T-helper 17 cell (primary cell): ENCODE measurements at places on chromosomes 12 and 14. TPM values are rescaled to one million over a fixed set of nuclear protein-coding genes. Genes with fewer than 3 reads are reported as not detected.

DNA sequence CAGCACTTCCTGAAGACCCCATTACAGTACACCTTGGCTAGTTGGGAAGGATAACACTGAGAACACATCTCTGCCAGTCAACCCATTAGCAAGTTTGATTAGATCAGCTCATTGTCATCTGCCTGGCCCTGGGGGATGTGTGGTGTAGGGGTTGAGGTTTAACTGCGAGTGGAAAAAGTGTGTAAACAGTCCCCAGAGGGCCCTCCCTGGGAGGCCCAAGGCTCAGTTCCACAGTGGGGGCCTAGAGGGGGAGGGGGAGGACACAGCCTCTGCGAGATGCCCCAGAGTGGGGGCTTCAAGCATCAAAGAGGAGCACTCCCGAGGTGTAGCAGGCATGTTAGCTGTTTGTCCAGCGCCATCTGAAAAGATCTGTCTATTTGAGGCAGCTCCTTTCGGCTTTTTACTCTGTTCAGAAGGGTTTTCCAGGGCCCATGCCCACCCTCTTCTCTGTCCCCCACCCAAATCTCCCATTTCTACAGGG, 344 bp downstream of the LPAR5 start:
- H3K4me1 ChIP-seq, result peaks cover 30% of the 10 kb centered on the region
- no peak for DNase-seq

GRCh38 chr12:15052691-15053090, 79.8 kb downstream of the PDE6H start:
- H3K4me1 ChIP-seq, result no peaks in the 10 kb centered on the region
- no peak overlapping the region for H3K27ac ChIP-seq

DNA sequence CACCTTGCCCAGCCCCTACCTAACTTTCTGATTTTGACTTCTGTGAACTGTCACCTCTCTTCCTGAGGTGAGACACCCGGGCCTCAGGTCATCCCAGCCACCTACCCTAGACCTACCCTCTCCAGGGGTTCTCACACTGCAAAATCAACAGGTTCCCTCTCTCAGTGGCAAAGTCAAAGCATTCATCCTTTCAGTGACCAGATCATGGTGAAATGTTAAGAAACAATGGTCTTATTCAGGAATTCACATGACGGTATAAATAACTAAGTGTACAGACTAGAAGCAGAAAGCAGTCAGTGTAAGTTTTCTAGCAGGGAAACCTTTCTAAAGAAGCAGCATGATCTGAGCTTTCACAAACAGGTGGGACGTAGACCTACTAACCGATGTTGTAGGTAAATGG, 133.4 kb downstream of the TMTC1 start:
- no peak overlapping the region for H3K27ac ChIP-seq
- H3K27me3 ChIP-seq, result peaks cover 8% of the 10 kb centered on the region

DNA sequence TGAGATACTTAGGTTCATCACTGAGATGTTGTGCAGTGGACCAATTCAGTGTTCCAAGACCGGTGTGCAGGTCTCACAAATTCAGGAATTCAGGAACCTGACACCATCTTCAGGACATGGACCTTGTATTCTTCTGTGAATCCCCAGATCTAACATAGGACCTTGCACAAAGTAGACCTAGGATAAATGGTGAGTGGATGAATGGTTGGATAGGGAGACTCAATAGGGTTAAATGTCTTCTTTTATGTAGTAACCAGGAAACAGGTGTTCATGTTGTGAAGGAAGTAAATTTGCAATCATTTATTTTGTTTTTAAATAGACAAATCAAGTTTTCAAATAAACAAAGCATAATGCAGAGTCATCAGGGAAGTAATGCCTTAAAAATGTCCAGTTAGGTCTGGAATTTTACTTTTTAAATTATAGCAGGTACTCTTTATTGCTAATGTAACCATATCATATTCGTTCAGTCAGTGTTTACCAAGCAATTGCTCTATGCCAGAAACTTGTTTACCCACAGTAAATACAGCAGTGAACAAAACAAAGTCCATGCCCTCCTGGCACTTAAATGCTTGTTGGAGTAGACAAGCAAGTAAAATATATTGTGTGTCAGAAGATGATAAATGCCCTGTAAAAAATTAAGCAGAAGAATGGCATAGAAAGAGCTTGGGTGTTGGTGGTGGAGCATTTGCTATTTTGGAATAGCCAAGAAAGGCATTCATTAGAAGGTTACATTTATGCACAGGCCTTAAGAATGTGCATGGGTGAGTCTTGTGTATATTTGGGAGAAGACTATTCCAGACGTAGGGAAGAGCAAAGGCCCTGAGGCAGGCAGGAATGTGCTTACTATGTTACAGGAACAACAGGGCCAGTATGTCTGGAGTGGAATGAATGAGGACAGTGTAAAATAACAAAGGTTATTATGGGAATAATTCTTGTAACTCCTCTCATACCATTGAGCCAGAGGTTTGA, 26.3 kb downstream of the RXYLT1 start:
- peaks cover 2% of the 10 kb centered on the region for H3K36me3 ChIP-seq
- H3K27me3 ChIP-seq, result no peaks in the 10 kb centered on the region
- no peak for DNase-seq
- no peak overlapping the region for H3K27ac ChIP-seq
- H3K4me1 ChIP-seq, result peaks cover 4% of the 10 kb centered on the region

GRCh38 chr12:121507245-121507644, 73.6 kb downstream of the KDM2B start:
- no peak for DNase-seq
- H3K27me3 ChIP-seq, result no peaks in the 10 kb centered on the region
- peaks cover 4% of the 10 kb centered on the region for H3K4me1 ChIP-seq
- H3K27ac ChIP-seq, result peak overlapping the region; percentile 66
- H3K4me3 ChIP-seq, result no peak overlapping the region

- no peak overlapping the region for H3K4me3 ChIP-seq
- DNase-seq, result no peak
- H3K27me3 ChIP-seq, result no peaks in the 10 kb centered on the region
These were observed 98.3 kb downstream of the GARIN6 start for GRCh38 chr12:99745895-99746294.

GRCh38 chr14:20667957-20668356, 16.4 kb upstream of the RNASE4 start:
- no peak for DNase-seq
- H3K27me3 ChIP-seq, result no peaks in the 10 kb centered on the region
- no peak overlapping the region for H3K4me3 ChIP-seq

DNA sequence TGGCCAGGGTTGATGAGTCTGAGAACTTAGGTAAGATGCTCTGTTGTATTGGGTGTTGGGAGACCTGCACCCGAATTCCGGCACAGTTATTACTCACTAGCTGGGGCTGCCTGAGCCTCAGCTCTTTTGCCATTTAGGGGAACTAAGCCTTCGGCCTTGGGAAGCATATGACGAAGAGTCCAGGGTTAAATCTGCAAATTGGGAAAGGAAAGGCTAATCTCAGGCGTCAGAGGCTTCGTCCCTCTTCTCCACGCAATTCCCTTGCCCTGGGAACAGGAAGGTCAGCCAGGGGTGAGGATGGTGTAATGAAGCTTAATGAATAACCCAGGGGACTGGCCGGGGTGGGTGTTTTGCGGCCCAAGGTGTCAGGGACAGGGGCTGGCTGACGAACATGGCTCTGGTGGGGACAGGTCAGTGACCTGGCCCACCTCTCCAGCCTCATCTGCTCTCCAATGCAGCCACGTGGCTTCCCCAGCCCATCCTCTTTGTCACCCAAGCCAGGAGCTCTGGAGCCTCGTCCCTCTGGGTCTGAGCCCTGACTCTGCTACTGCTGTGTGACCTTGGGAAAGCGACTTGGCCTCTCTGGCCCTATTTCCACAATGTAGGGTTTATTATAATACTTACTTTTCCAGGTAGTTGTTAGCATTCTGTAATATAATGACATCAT, 3.8 kb upstream of the SDSL start:
- H3K4me3 ChIP-seq, result no peak overlapping the region
- peaks cover 5% of the 10 kb centered on the region for H3K4me1 ChIP-seq
- H3K27me3 ChIP-seq, result peaks cover 39% of the 10 kb centered on the region
- H3K27ac ChIP-seq, result no peak overlapping the region
- DNase-seq, result no peak
- H3K36me3 ChIP-seq, result peaks cover 2% of the 10 kb centered on the region

DNA sequence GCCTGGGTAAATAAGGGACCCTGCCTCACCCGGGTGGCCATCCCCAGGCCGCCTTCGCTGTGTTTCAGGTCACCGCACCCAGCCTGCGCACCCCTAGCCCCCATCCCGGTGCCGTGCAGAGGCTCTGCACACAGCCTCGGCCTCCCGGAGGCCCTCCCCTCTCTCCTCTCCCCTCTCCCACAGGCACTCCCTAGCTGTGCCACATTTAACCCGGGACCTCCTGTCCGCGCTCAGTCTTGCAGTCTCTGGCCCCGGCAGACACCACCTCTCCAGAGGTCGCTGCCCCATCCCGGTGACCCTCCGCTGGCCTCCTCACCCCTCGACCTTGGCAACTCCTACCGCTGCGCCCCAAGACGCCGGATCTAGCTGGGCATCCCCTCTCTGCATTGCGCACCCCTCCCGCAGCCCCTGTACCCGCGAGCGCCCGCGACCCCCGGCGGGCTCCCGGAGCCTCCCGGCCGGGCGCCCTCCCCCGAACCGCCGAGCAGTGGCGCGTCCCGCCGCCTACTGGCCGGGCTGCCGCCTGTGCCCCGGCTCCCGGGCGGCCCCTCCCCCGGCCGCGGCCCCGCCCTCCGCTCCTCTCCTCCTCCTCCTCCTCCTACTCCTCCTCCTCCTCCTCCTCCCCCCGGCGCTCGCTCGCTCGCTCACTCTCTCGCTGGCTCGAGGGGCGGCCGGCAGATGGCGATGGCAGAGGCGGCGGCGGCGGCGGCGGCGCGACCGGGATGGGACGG, 120.7 kb downstream of the AACS start:
- no peak within 1 kb of the TSS for H3K27ac ChIP-seq
- no peak within 1 kb of the TSS for H3K4me3 ChIP-seq
- H3K4me1 ChIP-seq, result peaks cover 5% of the 10 kb centered on the region
- no peak for DNase-seq

- no peaks in the 10 kb centered on the region for H3K27me3 ChIP-seq
- no peak overlapping the region for H3K27ac ChIP-seq
- H3K4me3 ChIP-seq, result no peak overlapping the region
- H3K4me1 ChIP-seq, result no peaks in the 10 kb centered on the region
These were observed 126.9 kb upstream of the PRICKLE1 start for GRCh38 chr12:42716491-42716891.

GRCh38 chr12:29566441-29566840, 69.0 kb upstream of the OVCH1 start:
- H3K36me3 ChIP-seq, result peaks cover 5% of the 10 kb centered on the region
- H3K4me3 ChIP-seq, result no peak overlapping the region
- no peak for DNase-seq
- peaks cover 44% of the 10 kb centered on the region for H3K27me3 ChIP-seq

- peaks cover 10% of the 10 kb centered on the region for H3K4me1 ChIP-seq
- H3K27ac ChIP-seq, result no peak overlapping the region
- peak overlapping the region; percentile 68 for H3K4me3 ChIP-seq
- no peak for DNase-seq
These were observed 251.5 kb downstream of the FOXN3 start for GRCh38 chr14:89165189-89166181.

- H3K36me3 ChIP-seq, result peaks cover 6% of the 10 kb centered on the region
- H3K4me1 ChIP-seq, result peaks cover 10% of the 10 kb centered on the region
- H3K4me3 ChIP-seq, result no peak overlapping the region
- DNase-seq, result no peak
These were observed 70.8 kb downstream of the SYNE3 start for GRCh38 chr14:95445676-95446075.

DNA sequence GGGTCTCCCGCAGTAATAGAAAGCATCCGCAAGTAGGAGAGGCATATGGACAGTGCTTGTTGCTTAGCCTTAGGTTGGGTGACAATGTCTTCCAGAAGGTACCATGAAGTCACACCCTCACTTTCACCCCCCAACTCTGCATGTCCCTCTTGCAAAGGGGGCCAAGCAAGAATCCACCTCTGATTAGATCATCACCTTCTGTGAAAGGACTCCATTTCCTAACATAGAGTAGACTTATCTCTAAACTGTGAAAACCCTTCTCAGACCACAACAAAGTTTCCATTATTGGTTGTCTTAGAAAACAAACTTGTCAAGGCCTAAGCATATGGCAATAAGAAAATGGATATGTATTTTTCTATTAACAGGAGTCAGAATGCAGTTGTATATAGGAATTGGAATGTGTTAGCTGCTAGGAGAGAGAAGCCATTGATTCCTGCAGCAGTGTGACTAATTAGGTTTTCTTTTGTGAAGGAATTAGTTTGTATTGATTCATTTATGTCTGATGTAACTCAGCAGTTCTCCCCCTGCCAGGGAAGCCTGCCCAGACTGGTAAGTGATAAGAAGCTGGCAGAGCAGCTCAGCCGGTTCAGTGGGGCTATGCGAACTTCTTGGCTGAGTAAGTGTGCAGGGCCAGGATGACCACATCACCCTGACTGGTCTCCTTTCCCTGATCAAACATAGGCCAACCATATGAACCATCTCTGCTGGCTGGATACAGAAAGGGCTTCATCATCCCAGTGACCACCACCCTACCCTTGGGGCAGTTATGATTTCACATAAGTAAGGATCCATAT, 107.3 kb upstream of the CCDC196 start:
- H3K27ac ChIP-seq, result no peak overlapping the region
- peaks cover 4% of the 10 kb centered on the region for H3K4me1 ChIP-seq
- H3K27me3 ChIP-seq, result peaks cover 10% of the 10 kb centered on the region
- H3K36me3 ChIP-seq, result peaks cover 4% of the 10 kb centered on the region
- no peak overlapping the region for H3K4me3 ChIP-seq
- DNase-seq, result no peak

DNA sequence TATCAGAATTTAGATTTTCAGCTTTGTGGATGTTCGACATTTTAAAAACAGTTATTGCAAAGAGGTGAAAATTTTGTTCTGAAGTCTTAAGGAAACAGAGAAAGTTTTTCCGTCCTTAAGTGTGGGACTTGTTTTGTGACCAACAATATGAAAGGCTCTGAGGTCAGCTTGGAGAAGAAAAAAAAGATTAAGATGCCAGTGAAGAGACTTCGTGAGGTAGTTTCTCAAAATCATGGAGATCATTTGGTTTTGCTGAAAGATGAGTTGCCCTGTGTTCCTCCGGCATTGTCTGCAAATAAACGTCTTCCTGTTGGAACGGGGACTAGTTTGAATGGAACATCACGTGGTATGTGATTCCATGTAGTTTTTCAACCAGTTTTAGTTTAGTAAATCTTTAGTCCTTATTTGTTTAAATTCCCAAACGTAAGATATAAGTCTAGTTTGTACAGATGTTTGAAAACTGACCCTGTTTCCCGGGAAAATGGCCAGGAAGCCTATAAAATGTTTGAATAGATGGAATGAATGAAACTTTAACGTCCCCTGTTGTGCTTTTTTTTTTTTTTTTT, 682 bp downstream of the KIAA0586 start:
- H3K27ac ChIP-seq, result peak overlapping the region; percentile 99
- DNase-seq, result no peak
- peak overlapping the region; percentile 97 for H3K4me3 ChIP-seq
- peaks cover 2% of the 10 kb centered on the region for H3K36me3 ChIP-seq
- H3K27me3 ChIP-seq, result no peaks in the 10 kb centered on the region
- peaks cover 31% of the 10 kb centered on the region for H3K4me1 ChIP-seq

DNA sequence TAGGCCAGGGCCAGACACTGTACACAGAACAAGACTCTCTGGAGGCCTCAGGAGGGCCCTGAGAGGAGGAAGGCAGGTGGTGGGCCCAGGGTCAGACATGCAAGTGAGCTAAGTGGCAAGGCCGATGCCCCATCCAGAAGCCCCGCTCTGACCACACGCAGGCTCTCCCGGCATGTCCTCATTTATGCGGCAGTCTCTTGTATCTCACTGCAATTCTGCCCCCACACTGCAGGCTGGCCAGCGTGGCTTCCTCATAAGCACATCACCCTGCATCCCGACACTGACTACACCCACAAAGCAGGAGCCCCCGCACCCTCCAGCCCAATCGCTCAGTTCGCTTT, 17.5 kb downstream of the SSH1 start:
- no peak overlapping the region for H3K4me3 ChIP-seq
- H3K36me3 ChIP-seq, result no peaks in the 10 kb centered on the region
- H3K27ac ChIP-seq, result peak overlapping the region; percentile 21
- peaks cover 25% of the 10 kb centered on the region for H3K4me1 ChIP-seq
- no peaks in the 10 kb centered on the region for H3K27me3 ChIP-seq

ERP27 gene
- 9.9 TPM for total RNA-seq

KITLG gene
- not detected for total RNA-seq

SLC17A8 gene
- not detected for total RNA-seq

SYNJ2BP gene
- 11.5 TPM for total RNA-seq

LIN7A gene
- 0.22 TPM for total RNA-seq
